ENCODE measurements at places on chromosomes 6 and 20. TPM values are rescaled to one million over a fixed set of nuclear protein-coding genes. Genes with fewer than 3 reads are reported as not detected.

DNA sequence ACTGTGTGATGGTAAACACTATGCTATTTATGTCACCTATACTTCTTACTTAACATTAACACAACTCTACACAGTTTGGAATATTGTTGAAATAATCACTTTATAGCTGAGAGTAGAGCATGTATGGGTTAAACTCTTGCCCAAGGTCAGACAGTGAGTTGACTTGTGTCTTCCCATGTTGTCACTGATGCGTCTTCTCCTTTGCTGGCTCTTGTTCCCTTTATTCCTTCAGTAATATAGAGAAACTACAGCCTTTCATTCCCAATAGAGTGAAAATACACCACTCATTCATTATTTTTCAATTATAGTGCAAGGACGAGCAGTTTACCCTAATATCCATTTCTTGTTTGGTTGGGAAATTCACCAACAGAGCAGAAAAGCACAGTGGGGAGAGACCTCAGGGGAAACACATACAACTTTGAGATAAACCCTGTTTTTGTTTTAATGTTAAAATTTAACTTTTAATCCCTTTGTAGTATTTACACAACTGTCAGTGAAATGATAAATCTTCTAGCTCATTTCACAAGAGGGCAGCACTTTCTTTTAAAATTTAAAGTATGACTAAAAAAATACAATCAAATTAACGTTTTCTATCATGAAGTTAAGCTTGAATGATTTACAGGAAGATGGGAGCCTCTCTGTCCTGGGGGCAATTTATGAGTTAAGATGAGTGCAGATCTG is 363.0 kb downstream of the UTRN start:
- no peak overlapping the region for H3K4me3 ChIP-seq
- H3K27me3 ChIP-seq = no peaks in the 10 kb centered on the region
- no peak for DNase-seq
- no peaks in the 10 kb centered on the region for H3K4me1 ChIP-seq
- H3K36me3 ChIP-seq = no peaks in the 10 kb centered on the region
- no peak overlapping the region for H3K27ac ChIP-seq

GRCh38 chr6:37673436-37673835 is 24.2 kb downstream of the MDGA1 start:
- H3K27me3 ChIP-seq = no peaks in the 10 kb centered on the region
- no peaks in the 10 kb centered on the region for H3K36me3 ChIP-seq

- no peaks in the 10 kb centered on the region for H3K36me3 ChIP-seq
- no peak for DNase-seq
- no peak overlapping the region for H3K27ac ChIP-seq
Observed at GRCh38 chr20:22728146-22728745, 143.9 kb upstream of the FOXA2 start.

GRCh38 chr6:37359039-37359438 is 5.3 kb downstream of the RNF8 start:
- no peak for DNase-seq
- no peak overlapping the region for H3K4me3 ChIP-seq
- no peaks in the 10 kb centered on the region for H3K27me3 ChIP-seq
- H3K36me3 ChIP-seq = peaks cover 4% of the 10 kb centered on the region

- H3K4me1 ChIP-seq = no peaks in the 10 kb centered on the region
- H3K36me3 ChIP-seq = no peaks in the 10 kb centered on the region
- H3K27me3 ChIP-seq = no peaks in the 10 kb centered on the region
- H3K4me3 ChIP-seq = no peak overlapping the region
Observed at GRCh38 chr6:7974565-7974937, 64.0 kb upstream of the TXNDC5 start.

- no peaks in the 10 kb centered on the region for H3K4me1 ChIP-seq
- no peaks in the 10 kb centered on the region for H3K27me3 ChIP-seq
- no peak for DNase-seq
Observed at GRCh38 chr20:32636283-32636682, 37.5 kb downstream of the C20orf203 start.

DNA sequence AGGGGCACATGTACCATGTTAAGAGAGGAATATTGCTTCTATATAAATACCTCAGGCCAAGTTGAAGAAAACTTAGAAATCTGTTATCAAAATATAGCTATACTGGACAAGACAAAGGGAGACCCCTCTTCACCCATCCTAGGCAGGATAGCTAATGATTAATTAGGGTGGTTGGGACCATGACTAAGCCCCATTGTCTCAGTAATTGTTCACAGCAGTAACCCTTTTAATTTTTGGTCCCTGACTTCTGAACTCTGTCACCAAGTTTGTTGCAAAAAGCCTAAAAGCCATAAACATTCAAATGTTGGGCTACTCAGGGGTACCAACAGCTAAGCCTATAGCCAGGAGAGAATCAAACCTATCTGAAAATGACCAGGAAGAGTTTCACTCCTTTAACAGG is 19.2 kb upstream of the BTN3A2 start:
- H3K36me3 ChIP-seq = no peaks in the 10 kb centered on the region
- no peaks in the 10 kb centered on the region for H3K4me1 ChIP-seq
- no peak overlapping the region for H3K4me3 ChIP-seq
- H3K27ac ChIP-seq = no peak overlapping the region
- DNase-seq = no peak

GRCh38 chr6:43825187-43826115 is 55.4 kb downstream of the VEGFA start:
- H3K4me3 ChIP-seq = no peak overlapping the region
- no peak for DNase-seq
- no peaks in the 10 kb centered on the region for H3K4me1 ChIP-seq
- H3K27me3 ChIP-seq = no peaks in the 10 kb centered on the region

GRCh38 chr6:96195272-96195671 is 179.5 kb downstream of the FUT9 start:
- DNase-seq = no peak
- H3K4me3 ChIP-seq = no peak overlapping the region
- no peaks in the 10 kb centered on the region for H3K4me1 ChIP-seq
- no peak overlapping the region for H3K27ac ChIP-seq

DNA sequence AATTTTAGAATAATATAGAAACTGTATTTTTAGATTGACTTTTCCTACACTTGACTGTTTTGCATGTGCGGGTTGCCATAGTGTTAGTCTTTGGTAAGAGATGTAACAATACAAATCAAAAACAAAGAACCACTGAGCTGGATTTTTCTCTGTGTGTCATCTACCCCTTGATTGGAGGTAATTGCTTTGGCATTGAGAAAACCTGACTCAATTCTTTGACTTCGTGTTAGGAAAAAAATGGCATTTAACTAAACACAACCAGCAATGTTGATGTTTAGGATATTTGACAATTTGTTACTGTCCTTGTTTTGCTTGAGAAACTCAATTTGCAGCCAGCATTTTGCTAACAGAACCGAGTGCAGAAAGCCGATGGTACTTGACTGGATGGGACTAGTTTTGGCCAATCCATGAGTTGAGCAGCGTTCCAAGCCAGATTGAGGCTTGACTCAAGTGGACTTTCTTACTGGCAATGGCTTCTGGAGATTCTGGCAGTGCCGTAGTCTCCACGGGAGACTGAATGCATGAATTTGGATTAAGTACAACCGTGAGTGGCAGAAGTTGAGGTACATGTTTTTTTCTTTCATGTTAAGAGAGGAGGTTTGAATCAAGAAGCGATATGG is 17.1 kb downstream of the TPBG start:
- H3K4me3 ChIP-seq = no peak overlapping the region
- no peaks in the 10 kb centered on the region for H3K36me3 ChIP-seq
- H3K4me1 ChIP-seq = no peaks in the 10 kb centered on the region
- no peaks in the 10 kb centered on the region for H3K27me3 ChIP-seq

GRCh38 chr20:24783631-24784492 is 165.2 kb upstream of the CST7 start:
- H3K27me3 ChIP-seq = no peaks in the 10 kb centered on the region
- no peaks in the 10 kb centered on the region for H3K36me3 ChIP-seq
- DNase-seq = no peak
- H3K27ac ChIP-seq = no peak overlapping the region

- no peak overlapping the region for H3K27ac ChIP-seq
- no peak for DNase-seq
- H3K4me1 ChIP-seq = no peaks in the 10 kb centered on the region
- no peak overlapping the region for H3K4me3 ChIP-seq
Observed at GRCh38 chr6:134739299-134740026, 210.4 kb downstream of the ALDH8A1 start.

GRCh38 chr6:17725083-17725482 is 18.4 kb upstream of the NUP153 start:
- no peaks in the 10 kb centered on the region for H3K4me1 ChIP-seq
- H3K27ac ChIP-seq = no peak overlapping the region
- DNase-seq = no peak
- H3K36me3 ChIP-seq = no peaks in the 10 kb centered on the region
- H3K27me3 ChIP-seq = no peaks in the 10 kb centered on the region

GRCh38 chr6:25958700-25959162 is 3.9 kb upstream of the TRIM38 start:
- peak overlapping the region; percentile 31 for H3K4me3 ChIP-seq
- peak overlapping the region; percentile 97 for H3K27ac ChIP-seq
- no peaks in the 10 kb centered on the region for H3K27me3 ChIP-seq
- peaks cover 40% of the 10 kb centered on the region for H3K4me1 ChIP-seq

DNA sequence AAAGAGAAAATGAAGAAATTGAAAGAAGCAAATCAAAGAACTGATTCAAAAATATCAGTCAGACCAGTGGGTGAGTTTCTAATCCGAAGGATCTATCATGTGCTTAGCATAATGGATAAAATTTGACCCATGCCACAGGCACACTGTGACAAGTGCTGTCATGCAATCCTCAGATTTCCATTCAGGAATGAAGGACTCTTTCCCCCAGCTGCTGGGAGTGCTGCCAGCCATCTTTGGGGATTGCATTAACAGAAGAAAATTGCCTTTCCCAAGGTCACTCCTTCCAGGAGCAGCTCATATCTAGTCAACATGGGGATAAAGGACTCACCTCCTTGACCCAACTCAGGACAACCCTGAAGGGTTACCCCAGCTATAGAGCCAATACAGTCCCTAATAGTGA is 316.7 kb upstream of the TBX18 start:
- no peaks in the 10 kb centered on the region for H3K4me1 ChIP-seq
- H3K4me3 ChIP-seq = no peak overlapping the region
- no peaks in the 10 kb centered on the region for H3K36me3 ChIP-seq

- H3K27ac ChIP-seq = no peak overlapping the region
- no peaks in the 10 kb centered on the region for H3K4me1 ChIP-seq
- H3K4me3 ChIP-seq = no peak overlapping the region
- no peaks in the 10 kb centered on the region for H3K27me3 ChIP-seq
Observed at GRCh38 chr6:38150681-38151296, 331.3 kb downstream of the ZFAND3 start.

DNA sequence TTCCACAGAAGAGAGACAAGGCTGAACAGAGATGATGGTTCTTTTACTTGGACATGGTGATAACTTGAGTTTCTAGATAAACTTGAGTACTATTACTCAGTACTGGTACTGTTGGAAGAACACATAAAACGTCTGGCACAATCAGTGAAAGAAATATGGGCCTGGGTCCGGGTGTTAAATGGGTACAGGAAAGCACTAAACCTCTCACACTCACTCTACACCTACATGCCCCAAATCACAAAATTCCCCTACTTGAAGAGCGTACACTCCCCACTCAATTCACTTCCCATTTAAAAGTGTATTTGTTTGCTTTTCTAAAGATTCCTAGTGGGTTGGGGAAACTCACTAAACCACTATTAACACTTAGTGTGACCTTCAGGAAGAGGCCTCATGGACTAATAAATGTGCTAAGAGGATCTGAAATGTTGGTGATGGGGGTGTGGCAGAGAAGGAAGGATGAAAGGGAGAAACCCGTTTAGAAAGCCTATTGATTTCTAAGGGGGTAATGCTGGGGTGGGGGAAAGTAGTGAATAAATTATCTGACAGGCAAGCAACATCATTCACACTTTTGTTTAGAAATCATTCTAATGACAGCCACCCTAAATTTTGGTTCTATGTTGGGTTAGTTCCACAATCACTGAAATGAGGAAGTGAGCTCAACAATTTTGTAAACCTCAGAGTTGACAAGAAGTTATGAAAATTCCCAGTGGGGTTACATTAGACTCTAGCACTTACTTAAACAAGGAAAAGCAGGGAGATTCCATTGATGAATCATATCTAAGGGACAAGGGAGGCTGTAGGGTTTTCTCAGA is 222.6 kb upstream of the MARCKS start:
- no peak overlapping the region for H3K27ac ChIP-seq
- H3K36me3 ChIP-seq = no peaks in the 10 kb centered on the region
- DNase-seq = no peak
- H3K4me3 ChIP-seq = no peak overlapping the region

DNA sequence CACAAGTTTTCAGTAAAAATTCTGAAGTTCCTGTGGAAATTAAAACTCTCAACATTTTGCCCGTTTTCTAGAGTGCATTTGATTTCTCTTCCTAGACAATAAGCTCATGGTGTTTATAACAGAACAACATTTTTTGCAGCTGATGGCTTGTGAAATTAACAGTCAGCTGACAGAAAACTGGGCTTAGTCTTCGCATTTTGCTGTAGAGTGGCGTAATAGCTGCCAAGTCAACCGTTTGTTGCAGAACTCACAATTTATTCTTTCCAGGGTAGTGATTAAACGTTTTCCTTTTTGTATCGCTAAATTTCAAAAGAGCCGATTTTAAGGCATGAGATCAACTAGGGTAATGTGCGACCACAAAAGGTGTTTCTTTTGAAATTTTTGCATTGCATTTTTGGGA is 1.4 kb downstream of the SPO11 start:
- no peak overlapping the region for H3K27ac ChIP-seq
- no peak overlapping the region for H3K4me3 ChIP-seq
- no peaks in the 10 kb centered on the region for H3K4me1 ChIP-seq
- no peak for DNase-seq

- H3K27ac ChIP-seq = no peak overlapping the region
- no peaks in the 10 kb centered on the region for H3K27me3 ChIP-seq
- H3K36me3 ChIP-seq = peaks cover 17% of the 10 kb centered on the region
- no peak for DNase-seq
- peaks cover 4% of the 10 kb centered on the region for H3K4me1 ChIP-seq
- H3K4me3 ChIP-seq = no peak overlapping the region
Observed at GRCh38 chr6:111265842-111266241, 178.5 kb downstream of the SLC16A10 start.

GRCh38 chr20:4567170-4567569 is 154.5 kb upstream of the PRND start:
- no peaks in the 10 kb centered on the region for H3K4me1 ChIP-seq
- H3K4me3 ChIP-seq = no peak overlapping the region
- no peak for DNase-seq
- no peaks in the 10 kb centered on the region for H3K36me3 ChIP-seq
- no peak overlapping the region for H3K27ac ChIP-seq

- H3K4me3 ChIP-seq = peak overlapping the region; percentile 52
- no peaks in the 10 kb centered on the region for H3K36me3 ChIP-seq
- H3K27ac ChIP-seq = no peak overlapping the region
- H3K4me1 ChIP-seq = peaks cover 7% of the 10 kb centered on the region
- H3K27me3 ChIP-seq = peaks cover 5% of the 10 kb centered on the region
- no peak for DNase-seq
Observed at GRCh38 chr6:17988422-17988944, 1.0 kb upstream of the KIF13A start.

GRCh38 chr20:10927011-10927583 is 253.3 kb upstream of the JAG1 start:
- no peaks in the 10 kb centered on the region for H3K36me3 ChIP-seq

Gene PRDM13
- total RNA-seq = not detected

Gene IRF4
- 27.9 TPM for total RNA-seq

Gene PRRT1
- total RNA-seq = 7.4 TPM

Gene PRICKLE4
- 0.61 TPM for total RNA-seq

Gene FAM83B
- total RNA-seq = not detected

Gene ATP6V1G2
- total RNA-seq = 4.8 TPM

Gene SMOC2
- total RNA-seq = not detected

Gene KCNG1
- 0.73 TPM for total RNA-seq

Gene DEFB110
- not detected for total RNA-seq
